ENCODE measurements at places on chromosomes 5 and 9.

DNA sequence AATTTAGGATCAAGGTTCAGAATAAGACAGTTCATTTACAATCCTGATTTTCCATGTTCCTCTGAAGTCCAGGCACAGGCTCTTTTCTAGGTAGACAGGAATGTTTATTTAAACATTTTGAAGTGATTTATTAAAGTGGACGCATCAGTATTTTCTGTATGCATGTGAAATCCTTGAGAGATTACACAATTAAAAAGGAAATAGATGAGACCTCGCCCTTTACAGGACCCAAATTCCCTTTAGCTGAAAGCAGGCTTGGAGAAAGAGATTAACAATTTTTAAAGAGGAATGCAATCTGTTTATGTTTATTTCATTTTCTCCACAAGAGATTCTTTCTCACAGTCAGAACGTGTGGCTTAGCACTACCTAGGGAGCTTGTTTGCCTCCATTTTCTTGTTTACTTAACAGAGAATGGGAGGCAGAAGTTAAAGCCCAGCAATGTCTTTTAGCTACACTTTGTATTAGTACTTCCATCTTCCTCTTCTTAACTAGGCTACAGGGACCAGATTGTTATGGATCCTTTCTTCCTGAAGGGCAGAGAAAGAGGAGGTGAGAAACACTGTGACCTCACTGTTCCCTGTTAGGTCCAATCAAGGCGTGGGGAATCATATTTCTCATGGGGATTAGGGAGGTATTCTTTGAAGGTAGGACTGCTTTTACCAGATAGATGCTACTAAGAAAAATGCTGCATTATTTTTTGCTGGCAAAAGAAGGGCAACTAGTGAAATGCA is 416.0 kb downstream of the SH3GL2 start:
- no peak for DNase-seq

- DNase-seq: no peak
These were observed 733.9 kb downstream of the PRELID2 start for GRCh38 chr5:145101246-145101645.

- no peak for DNase-seq
These were observed 12.2 kb downstream of the LCN12 start for GRCh38 chr9:136964171-136964689.

DNA sequence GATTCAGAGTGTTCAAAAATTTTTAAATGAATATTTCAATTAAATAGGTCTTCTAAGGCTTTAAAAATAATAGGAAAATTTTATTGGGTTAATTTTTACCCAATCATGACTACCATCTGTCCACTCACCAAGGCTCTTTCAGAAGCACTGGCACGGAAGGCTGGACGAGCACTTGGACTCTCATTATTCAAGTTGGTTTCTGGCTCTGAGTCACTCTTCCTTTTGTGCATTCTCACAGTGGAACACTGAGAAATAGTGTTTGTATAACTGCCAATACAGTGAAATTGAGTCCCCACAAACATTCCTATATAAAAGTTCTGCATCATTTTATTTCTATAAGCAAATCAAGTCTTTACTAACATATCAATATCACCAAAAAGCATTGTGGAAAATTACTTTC is 1149.0 kb downstream of the EFNA5 start:
- DNase-seq: no peak

GRCh38 chr5:12920527-12920926 is 1016.3 kb upstream of the CTNND2 start:
- no peak for DNase-seq

DNA sequence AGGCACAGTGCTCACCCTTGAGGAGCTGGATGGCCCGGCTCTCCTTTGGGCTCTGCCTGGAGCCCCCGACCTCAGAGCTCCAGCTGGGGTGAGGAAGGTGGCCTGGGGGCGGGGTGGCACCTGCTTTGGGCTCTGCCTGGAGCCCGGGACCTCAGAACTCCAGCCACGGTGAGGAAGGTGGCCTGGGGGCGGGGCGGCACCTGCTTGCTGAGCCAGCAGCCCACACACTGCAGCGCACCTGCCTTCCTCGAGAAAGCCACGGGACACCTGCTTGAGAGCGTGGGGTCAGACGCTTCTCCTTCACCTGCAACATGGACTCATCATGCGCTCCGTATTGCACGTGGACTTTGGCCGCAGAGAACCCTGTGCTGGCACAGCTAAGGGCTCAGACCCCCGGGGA is 51.8 kb downstream of the IRX2 start:
- no peak for DNase-seq

- no peak for DNase-seq
These were observed 27.3 kb upstream of the DAP start for GRCh38 chr5:10788358-10788757.

Measured in left hindlimb (tissue), 1 donor.